ENCODE measurements at places on chromosomes 1 and 21.

GRCh38 chr1:220692436-220693228, 2.5 kb downstream of the C1orf115 start:
- DNase-seq, result no peak

GRCh38 chr1:2258996-2259395, 30.9 kb downstream of the SKI start:
- DNase-seq, result no peak

GRCh38 chr1:244329591-244330317, 122.0 kb downstream of the ADSS2 start:
- DNase-seq, result no peak

- no peak for DNase-seq
These were observed 7.1 kb downstream of the MORN1 start for GRCh38 chr1:2384130-2384860.

Measured in C1 segment of cervical spinal cord (tissue), 14 donors.